ENCODE measurements at places on chromosomes 16 and 17.

DNA sequence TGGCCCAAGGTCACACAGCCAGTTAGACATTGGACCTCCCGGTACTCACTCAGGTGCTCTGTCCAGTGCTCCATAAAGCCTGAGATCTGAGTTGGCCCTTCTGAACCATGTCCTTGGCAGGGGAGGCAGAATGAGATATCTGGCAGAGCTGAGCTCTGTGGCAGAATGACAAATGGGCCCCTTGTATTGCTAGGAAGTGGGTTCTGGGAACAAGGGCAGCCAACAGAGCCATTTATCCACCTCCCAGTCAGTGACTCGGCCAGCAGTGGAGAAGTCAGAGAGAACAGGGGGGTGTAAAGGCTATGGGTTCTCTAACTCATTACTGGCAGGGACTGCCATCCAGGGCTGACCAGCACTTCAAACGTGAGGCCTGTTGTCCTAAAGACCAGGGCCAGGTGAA is 117.1 kb upstream of the NLRP1 start:
- no peaks in the 10 kb centered on the region for H3K36me3 ChIP-seq
- H3K27me3 ChIP-seq, result no peaks in the 10 kb centered on the region
- no peaks in the 10 kb centered on the region for H3K4me1 ChIP-seq
- no peak overlapping the region for H3K4me3 ChIP-seq
- DNase-seq, result no peak

- H3K4me1 ChIP-seq, result no peaks in the 10 kb centered on the region
- no peak overlapping the region for H3K27ac ChIP-seq
- H3K27me3 ChIP-seq, result no peaks in the 10 kb centered on the region
- no peaks in the 10 kb centered on the region for H3K36me3 ChIP-seq
- DNase-seq, result no peak
- no peak overlapping the region for H3K4me3 ChIP-seq
Measured at GRCh38 chr17:66126231-66126630, 65.7 kb downstream of the CEP112 start.

- no peak overlapping the region for H3K4me3 ChIP-seq
- no peaks in the 10 kb centered on the region for H3K36me3 ChIP-seq
- H3K4me1 ChIP-seq, result no peaks in the 10 kb centered on the region
- H3K27ac ChIP-seq, result no peak overlapping the region
- DNase-seq, result no peak
Measured at GRCh38 chr16:3971706-3972105, 91.2 kb upstream of the CREBBP start.

DNA sequence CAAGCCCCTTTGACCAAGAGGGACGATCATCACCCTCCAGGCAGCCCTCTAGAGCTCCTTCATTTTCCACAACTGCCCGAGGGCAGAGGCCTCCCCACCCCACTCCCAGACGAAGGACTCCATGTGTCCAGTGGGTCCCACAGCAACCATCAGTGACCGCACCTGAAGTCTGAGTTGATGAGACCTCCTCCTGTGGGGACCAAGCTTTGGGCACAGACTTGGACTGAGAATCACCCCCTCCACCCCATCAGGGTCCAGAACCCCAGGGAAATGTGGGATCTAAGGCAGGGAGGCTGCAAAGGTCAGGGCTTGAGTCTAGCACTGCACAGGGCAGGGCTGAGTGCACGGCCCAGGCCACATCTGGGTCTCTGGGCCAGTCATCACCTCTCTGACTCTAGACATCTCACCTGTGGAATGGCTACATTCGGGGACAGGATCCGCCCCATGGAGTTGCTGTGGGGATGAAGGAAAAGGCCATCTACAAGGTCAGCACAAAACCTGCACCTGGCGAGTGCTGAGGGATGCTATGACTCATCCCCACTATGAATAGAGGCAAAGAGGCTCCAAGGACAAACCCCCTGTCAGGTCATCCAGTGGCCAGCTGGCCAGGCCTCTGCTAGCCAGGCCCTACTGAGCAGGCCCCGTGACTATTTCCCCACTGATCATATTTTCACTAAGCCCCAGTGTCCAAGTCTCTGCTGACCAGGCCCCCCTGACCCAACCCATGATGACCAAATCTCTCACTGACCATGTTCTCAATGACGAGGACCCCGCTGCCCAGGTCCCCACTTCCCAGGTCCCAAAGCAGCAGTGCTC is 38.4 kb downstream of the TNFRSF13B start:
- no peak overlapping the region for H3K4me3 ChIP-seq
- no peaks in the 10 kb centered on the region for H3K36me3 ChIP-seq
- no peaks in the 10 kb centered on the region for H3K27me3 ChIP-seq
- no peak overlapping the region for H3K27ac ChIP-seq

- peaks cover 31% of the 10 kb centered on the region for H3K27me3 ChIP-seq
- peaks cover 15% of the 10 kb centered on the region for H3K4me1 ChIP-seq
- H3K27ac ChIP-seq, result no peak overlapping the region
- H3K36me3 ChIP-seq, result no peaks in the 10 kb centered on the region
- H3K4me3 ChIP-seq, result peak overlapping the region; percentile 44
Measured at GRCh38 chr17:4738136-4739121, 1.2 kb upstream of the ZMYND15 start.

DNA sequence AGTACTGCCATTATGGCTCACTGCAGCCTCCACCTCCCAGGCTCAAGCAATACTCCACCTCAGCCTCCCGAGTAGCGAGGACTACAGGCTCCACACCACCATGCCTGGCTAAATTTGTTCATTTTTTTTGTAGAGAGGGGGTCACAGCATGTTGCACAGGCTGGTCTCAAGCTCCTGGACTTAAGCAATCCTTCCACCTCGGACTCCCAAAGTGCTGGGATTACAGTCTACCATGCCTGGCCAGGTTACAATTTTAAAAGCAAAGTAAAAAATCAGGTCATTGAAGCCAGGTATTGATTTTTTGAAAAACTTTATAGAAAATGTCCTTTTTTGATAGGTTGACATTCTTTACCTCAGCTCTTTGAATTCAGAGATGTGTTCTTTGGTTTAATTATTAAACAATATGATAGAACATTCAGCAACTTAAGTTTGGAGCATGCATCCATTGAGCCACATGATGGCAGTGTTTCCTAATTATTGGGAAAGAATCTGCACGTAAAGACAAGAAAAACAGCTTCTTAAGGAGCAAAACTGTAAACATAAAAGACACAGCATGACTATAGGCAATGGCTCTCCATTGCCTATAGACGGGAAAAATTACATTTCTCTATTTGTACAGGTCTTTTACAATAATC is 1.7 kb upstream of the SLC16A11 start:
- peak overlapping the region; percentile 62 for H3K27ac ChIP-seq
- H3K4me3 ChIP-seq, result peak overlapping the region; percentile 10
- no peaks in the 10 kb centered on the region for H3K36me3 ChIP-seq
- H3K27me3 ChIP-seq, result peaks cover 77% of the 10 kb centered on the region
- DNase-seq, result peak; percentile 73
- H3K4me1 ChIP-seq, result peaks cover 11% of the 10 kb centered on the region

DNA sequence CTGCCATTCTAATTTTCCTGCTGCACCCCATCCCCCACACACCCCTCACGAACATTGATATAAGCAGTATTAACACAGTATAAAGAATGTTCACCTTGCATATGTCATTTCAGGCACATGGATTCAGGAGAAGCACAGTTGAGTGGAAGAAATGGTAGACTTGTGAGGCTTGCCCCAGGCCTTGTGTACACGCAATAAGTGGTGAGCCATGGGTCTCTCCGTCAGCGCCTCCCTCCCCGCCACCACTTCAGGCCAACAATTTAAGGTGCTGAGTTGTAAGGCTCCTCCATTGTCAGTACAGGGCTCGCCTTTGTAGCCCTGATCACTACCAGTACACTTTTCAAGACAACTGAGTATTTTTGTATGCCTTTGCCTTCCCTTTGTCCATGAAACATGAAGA is 12.2 kb upstream of the CLEC18C start:
- peaks cover 49% of the 10 kb centered on the region for H3K36me3 ChIP-seq
- no peak overlapping the region for H3K27ac ChIP-seq
- H3K27me3 ChIP-seq, result no peaks in the 10 kb centered on the region
- no peak overlapping the region for H3K4me3 ChIP-seq
- DNase-seq, result no peak
- H3K4me1 ChIP-seq, result no peaks in the 10 kb centered on the region

DNA sequence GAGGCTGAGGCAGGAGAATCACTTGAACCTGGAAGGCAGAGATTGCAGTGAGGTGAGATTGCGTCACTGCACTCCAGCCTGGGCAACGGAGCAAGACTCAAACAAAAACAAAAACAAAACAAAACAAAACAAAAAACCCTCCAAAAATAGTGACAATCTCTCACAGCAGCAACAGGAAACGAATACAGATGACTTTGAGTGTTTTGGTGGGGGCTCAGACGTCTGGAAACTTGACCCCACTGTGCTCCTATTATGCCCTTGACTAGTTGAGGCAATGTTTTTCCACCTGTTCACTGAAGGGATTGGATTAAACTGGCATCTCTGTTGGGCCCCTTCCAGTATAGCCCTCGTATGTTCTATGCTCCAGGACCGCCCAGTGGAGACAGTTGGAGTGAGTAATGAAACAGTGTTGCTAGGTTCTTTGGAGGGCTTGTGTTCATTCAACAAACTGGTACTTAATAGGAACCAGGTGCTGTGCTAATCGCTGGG is 167.0 kb downstream of the UTP18 start:
- H3K36me3 ChIP-seq, result no peaks in the 10 kb centered on the region
- DNase-seq, result no peak
- peak overlapping the region; percentile 59 for H3K27ac ChIP-seq
- no peak overlapping the region for H3K4me3 ChIP-seq
- no peaks in the 10 kb centered on the region for H3K27me3 ChIP-seq

- no peaks in the 10 kb centered on the region for H3K4me1 ChIP-seq
- no peak for DNase-seq
- no peak overlapping the region for H3K4me3 ChIP-seq
- H3K27me3 ChIP-seq, result no peaks in the 10 kb centered on the region
Measured at GRCh38 chr17:58184308-58184985, 8.1 kb upstream of the EPX start.

DNA sequence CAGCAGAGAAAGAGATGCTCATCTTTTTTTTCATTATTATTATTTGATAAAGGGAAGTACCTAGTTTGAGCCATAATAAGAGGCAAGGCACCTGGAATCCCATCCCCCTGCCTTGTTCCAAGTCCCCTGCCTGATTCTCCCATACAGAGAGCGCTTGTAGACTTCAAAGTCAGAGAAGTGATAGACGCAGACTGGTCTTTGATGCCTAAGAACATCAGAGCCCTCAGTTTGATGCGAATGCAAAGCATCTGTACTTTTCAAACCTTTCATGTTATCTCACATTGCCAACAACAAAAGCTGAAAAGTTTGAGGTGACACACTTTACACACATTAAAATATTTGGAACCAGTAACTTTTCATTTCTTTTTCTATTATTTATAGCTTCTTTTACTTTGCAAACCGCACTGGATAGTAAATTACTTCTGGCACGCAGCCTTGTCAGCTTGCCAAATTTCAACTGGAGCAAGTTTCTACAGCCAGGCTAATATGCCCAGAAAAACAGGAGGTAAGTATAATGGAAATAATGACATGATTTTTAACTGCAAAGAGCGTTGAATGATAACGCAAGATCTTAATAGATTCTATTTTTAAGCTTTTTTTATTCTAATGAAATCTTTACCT is 5.9 kb upstream of the UTP6 start:
- peaks cover 11% of the 10 kb centered on the region for H3K4me1 ChIP-seq
- H3K27ac ChIP-seq, result no peak overlapping the region
- peak; percentile 37 for DNase-seq
- H3K36me3 ChIP-seq, result no peaks in the 10 kb centered on the region
- H3K27me3 ChIP-seq, result no peaks in the 10 kb centered on the region
- H3K4me3 ChIP-seq, result no peak overlapping the region

GRCh38 chr16:23276821-23277220 is 25.3 kb upstream of the SCNN1B start:
- no peak for DNase-seq
- no peak overlapping the region for H3K27ac ChIP-seq
- no peaks in the 10 kb centered on the region for H3K36me3 ChIP-seq
- H3K4me3 ChIP-seq, result no peak overlapping the region
- H3K4me1 ChIP-seq, result no peaks in the 10 kb centered on the region

DNA sequence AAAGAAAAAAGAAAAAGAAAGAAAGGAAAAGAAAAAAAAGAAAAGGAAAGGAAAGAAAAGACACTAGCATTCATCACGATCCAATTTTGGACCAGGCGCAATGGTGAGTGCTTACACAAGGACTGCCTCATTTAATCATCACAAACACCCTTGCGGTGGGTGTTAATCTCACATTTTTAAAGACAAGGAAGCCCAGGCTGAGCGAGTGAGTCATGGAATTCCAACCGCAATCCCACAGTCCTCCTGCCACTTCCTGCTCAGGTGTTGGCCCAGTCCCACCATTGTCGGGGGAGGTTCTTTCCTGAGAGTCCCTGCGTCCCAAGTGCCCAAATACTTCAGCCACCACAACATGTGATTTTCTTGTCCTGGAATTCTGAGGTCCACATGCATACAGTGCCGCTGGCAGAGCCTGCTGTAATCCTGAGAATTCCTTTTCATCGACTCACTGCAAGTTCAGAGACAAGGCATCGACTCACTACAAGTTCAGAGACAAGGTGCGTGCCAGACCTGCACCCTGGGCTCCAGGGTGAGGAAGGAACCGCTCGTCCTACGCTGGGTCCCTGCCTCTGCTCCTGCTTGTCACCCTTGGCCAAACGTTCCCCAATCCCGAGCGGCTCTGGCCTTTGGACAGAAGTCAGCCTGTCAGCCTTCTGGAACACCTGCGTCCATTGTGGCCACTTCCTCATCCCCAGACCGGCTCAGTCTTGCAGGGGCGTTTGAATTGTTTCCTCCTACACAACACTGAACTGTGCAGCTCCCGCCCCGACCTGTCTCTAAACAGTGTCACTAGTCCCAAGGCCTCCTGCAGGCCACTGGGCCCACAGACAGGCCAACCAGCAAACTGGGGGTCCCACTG is 5.8 kb downstream of the ZG16B start:
- no peaks in the 10 kb centered on the region for H3K27me3 ChIP-seq
- no peaks in the 10 kb centered on the region for H3K4me1 ChIP-seq
- DNase-seq, result no peak
- H3K4me3 ChIP-seq, result no peak overlapping the region

DNA sequence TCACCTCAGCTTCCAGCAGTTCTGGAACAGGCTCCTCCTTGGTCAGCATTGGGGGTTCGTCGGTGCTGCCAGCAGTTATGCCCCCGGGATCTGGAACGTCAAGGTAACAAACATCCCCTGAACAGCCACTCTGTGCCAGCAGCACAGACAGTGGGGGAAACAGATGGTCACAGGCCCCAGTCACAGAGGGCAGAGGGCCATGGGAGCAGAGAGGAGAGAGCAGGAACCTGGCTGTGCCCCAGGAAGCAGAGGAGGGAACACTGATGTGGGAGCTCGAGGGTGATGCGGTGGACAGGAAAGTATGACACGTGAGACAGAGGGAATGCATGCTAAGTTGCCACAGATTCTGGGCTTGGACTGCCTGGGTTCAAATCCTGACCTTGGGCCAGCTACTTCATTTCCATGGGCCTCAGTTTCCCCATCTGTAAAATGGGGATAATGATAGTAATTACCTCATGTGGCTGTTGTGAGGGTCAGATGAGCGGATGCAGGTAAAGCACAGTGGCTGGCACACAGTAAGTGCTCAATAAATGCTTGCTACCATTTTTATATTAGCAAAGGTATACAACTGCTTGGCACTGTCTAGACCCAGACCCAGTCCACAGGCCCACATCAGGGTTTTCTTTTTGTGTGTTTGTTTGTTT is 4.9 kb downstream of the BCL7C start:
- no peak overlapping the region for H3K4me3 ChIP-seq
- peaks cover 10% of the 10 kb centered on the region for H3K4me1 ChIP-seq
- peaks cover 45% of the 10 kb centered on the region for H3K36me3 ChIP-seq
- H3K27ac ChIP-seq, result no peak overlapping the region

- no peaks in the 10 kb centered on the region for H3K4me1 ChIP-seq
- H3K4me3 ChIP-seq, result no peak overlapping the region
- no peak for DNase-seq
- H3K36me3 ChIP-seq, result no peaks in the 10 kb centered on the region
Measured at GRCh38 chr17:73427198-73427597, 115.4 kb upstream of the CDC42EP4 start.

GRCh38 chr16:31134625-31135534 is 647 bp downstream of the PRSS8 start:
- peaks cover 20% of the 10 kb centered on the region for H3K36me3 ChIP-seq
- no peaks in the 10 kb centered on the region for H3K27me3 ChIP-seq
- peak overlapping the region; percentile 15 for H3K27ac ChIP-seq

All from thymus (tissue), 14 donors.